ENCODE measurements at places on chromosomes 5 and 9.

DNA sequence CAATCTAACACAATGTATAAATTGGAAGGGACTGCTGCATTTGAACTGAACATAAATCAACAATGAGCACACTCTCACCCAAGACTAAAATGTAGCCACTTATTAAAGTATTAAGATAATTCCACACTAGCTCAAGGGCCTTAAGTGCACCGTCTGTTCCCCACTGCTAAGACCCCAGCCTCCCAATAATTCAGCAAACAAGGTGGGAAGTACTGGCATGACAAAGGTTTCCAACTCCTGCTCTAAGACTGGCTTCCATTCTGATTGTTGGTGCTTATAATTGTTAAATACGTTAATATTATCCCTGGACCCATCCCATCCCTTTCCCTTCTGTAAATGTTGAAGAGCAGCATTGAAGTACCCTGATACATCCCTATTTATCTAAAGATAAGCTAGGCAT, 636.7 kb downstream of the NR2F1-AS1 start:
- DNase-seq: no peak

GRCh38 chr9:127598839-127599549, 13.1 kb upstream of the STXBP1 start:
- no peak for DNase-seq

DNA sequence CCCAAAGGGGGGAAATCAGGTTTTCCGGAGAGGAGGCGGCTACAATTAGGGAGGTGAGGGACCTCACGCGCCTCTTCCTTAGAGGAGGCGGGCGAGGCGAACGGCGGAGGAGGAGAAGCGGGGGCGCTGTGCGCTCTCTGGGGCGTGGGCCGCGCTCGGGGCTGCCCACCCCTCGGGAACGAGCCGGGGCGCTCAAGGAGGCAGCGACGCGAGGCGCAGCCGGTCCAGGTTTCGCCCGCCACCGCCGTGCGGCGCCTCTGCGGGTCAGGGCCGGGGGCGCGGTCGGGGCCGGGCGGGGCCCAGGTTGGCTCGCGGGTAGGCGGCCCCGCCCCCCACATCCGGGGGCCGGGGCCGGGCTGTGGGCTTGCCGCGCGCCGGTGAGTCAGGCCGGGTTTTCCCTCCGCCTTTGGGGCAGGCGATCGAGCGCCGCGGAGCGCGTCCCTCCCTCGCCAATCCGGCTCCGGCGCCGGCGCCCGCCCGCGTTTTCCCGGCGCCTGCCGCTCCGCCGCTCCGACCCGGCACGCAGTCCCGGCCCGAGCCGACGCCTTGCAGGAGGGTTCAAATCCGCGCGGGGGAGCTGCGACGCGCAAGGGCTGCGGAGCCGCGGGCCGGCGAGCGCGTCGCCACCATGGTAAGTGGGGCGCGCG, at the start of gene N4BP3:
N4BP3 (plus strand) TSS at position 392 of the 647 bp plus-strand sequence. CDS start 6,052 bp downstream, outside the sequence.
- DNase-seq: peak; percentile 94

GRCh38 chr5:75566710-75567309, 44.4 kb upstream of the ANKDD1B start:
- peak; percentile 80 for DNase-seq

DNA sequence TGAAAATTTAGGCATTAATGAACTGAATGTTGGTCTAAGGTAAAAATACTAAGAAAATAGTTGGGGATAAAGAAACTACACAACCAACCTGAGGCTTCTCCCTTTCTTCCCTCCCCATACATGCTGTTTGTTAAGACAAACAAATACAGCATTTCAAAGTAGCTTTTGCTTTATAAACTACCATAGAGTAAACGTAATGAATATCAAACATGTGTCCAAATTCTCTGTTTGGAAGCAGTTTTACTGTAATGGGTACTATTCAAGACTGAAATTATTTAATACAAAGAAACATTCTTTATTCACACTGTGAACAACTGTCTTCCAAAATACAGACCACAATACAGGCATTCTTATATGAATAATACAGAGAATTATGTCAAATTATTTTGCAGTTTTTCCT, 52.0 kb downstream of the SLC44A1 start:
- no peak for DNase-seq

DNA sequence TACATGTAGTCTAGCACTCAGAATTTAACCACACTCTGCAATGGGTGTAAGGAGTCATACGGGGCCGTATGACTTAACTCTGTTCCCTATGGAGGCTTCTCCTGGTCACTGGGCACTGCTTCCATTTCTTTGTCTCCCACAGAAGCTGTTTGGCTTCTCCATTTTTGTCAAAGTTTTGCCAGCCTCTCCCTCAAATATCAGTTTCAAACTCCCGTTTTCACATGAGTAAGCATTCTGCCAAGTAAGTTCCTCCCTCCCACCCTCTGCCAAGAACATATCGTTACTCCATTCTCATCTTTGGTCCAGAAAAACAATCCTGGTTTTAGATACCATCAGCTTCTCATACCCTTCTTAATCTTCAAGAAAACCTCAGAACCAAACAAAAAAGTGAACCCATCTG, 6.1 kb downstream of the AFAP1L1 start:
- DNase-seq: no peak

Data from activated effector memory CD4-positive, alpha-beta T cell treated with anti-CD3 and anti-CD28 coated beads, Interleukin-2, amount 50 U/mL, for 16 hours (primary cell).